ENCODE measurements at places on chromosomes 3 and 15. TPM values are rescaled to one million over a fixed set of nuclear protein-coding genes. Genes with fewer than 3 reads are reported as not detected.

DNA sequence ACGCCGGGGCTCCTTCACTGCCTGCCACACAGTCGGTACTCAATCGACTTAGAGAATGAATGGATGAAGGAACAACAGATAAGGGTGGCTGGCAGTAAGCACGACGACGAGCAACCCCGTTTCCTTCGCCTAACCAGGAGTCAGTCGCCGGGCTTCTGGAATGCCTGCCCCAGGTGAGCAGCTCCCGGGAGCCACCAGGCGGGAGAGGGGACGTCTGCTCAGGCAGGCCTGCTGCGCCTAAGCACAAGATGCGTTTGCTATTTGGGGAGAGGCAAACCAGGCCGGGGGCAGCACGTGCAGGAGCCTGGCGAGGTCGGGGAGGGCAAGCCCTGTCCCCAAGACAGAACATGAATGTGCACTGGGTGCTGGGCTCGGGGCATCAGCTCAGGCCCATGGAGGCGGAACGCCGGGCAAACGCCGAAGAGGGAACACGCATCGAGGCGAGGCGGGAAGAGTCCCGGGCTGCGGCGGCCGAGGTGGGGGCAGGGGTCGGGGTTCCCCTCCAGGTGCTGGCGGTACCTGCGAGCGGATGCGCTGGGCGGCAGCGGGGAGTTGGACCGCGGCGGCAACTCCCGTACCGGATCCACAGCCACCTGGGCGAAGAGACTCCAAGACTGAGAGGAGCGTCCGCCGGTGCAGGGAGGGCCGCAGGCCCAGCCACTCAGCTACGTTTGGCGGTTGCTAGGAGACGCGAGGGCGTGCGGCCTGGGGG, at the start of gene CFAP92:
Gene CFAP92 (minus strand): TSS at position 616 of the 712 bp plus-strand sequence. CDS start 772 bp downstream, outside the sequence.
- peaks cover 6% of the 10 kb centered on the region for H3K4me1 ChIP-seq
- H3K36me3 ChIP-seq, result no peaks in the 10 kb centered on the region
- no peaks in the 10 kb centered on the region for H3K27me3 ChIP-seq
- H3K27ac ChIP-seq, result peak within 1 kb of the TSS; percentile 61
- peak; percentile 90 for DNase-seq

Gene SPTBN5
- 1.9 TPM for total RNA-seq

Gene CPEB1
- 0.70 TPM for total RNA-seq

Gene NDN
- not detected for total RNA-seq

Gene EDEM1
- 129 TPM for total RNA-seq
